ENCODE measurements at places on chromosomes 5 and 9. TPM values are rescaled to one million over a fixed set of nuclear protein-coding genes. Genes with fewer than 3 reads are reported as not detected.

DNA sequence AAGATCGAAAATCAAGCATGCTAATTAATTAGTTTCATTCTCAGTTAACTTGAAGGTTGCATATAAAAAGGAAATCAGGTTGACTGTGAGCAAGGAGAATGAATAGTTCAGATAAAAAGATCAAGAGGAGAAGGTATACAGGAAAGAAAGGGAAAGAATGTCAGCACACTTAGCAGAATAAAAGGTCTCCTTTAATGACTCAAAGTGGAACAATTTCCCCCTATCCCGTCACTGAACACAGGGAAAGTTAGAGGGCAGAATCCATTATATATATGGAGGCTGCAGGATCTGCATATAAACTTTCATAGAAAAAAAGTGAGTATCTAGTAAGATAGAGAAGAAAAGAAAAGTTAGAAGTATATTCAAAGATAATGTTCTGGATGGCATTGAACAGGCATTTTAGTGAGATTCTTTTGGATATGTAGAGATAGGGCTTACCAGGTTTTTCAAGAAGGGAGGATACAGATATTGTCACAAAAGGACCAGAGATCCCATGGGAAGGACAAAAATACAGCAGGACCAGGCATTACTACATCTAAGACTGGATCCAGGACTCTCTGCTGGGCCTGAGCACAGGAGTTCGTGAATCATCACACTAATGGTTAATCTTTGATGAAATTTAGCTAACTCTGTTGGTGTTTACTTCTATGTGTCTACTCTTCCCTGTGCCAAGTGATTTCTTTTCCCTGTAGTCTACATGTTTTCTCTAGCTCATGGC, 988.2 kb upstream of the ARRDC3 start:
- no peak for DNase-seq

DNA sequence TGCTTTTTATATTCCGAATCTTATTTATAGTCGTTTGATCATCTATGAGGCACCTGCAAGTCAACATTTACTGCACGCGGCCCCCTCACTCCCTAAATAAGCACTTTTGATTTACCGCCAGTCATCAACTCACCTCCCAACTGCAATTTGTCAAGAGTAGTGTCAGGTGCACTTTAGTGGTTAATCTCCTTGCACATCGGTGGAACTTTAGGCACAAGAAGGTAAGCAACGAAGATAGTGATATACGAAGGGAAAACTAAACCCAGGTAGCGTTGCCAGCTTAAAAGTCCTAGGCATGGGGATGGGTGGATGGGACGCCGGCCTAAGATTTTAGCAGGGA, 513 bp upstream of the RNF180 start:
- no peak for DNase-seq

DNA sequence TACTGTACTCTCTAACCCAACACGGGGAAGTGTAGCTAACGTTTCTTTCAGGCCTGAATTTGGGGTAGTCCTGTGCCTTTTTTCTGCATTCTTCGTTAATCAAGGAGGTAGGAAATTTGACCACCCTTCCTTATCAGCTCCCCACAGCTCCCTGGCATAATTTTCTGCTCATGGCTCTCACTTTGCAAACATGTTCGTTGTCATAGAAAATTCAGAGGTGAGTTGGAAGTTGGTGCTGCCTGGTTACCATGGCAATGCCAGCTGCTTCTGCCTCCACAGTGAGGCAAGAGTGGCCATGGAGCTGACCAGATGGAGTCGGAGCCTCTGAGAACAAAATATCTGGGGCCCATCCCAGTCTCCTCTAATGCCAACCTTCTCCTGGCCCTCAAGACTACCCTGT, 116.6 kb upstream of the BOD1 start:
- DNase-seq: no peak

DNA sequence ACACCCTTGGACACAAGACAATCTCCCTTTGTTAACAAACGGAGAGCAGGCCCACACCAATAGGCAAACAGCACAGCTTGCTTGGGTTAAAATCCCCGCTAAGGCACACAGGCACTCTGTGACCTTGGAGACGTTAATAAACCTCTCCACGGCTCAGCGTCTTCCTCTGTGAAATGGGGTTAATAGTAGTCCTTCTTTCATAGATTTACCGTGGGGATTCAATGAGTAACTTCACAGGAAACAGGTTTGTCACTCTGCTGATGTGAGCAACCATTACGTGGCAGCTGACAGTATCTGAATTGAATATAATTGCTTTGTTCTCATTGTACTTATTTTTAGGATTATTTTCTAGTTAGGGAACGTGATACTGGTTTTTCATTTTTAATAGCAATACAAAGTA, 65.2 kb upstream of the ADRA1B start:
- no peak for DNase-seq

DNA sequence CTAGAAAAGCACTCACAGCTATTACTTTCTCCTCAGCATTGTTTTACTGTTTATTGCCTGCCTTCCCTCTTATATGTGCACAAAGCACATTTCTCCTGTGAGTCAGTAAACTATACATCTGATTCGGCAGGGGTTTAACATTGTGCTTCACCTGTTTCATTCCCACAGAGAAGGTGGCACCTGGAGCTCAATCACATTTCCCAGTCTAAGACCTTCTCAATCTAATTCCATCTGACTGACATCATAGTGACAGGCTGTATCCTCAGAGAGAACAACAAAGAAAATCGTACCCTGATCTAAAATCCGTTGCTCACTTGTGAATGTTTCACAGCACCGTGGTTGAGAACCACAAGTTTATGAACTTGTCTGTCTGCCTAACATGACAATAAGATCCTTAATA, 92.4 kb upstream of the CAST start:
- no peak for DNase-seq

DNA sequence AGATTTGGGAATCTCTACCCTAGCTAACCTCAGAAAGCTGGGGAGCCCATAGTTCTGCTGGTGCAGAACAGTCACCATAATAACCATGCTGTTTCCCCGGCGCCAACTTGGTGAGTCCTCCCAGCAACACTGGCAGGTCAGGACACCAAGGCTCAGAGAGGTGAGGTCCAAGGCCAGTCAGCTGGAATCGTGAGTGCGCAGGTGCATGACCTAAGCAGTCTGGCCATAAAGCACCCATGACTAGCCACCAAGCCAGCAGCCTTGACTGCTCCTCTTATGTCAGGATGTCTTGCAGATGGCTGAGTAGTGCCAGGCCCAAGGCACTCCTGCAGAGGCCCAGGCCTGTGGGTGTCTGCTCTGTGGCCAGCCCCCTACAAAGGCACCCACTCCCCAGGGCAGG, 2.6 kb downstream of the RNF44 start:
- DNase-seq: no peak

- no peak for DNase-seq
Measured at GRCh38 chr5:137856201-137856600, 11.5 kb upstream of the MYOT start.

GRCh38 chr5:36655161-36655560, 48.8 kb downstream of the SLC1A3 start:
- DNase-seq: no peak

DNA sequence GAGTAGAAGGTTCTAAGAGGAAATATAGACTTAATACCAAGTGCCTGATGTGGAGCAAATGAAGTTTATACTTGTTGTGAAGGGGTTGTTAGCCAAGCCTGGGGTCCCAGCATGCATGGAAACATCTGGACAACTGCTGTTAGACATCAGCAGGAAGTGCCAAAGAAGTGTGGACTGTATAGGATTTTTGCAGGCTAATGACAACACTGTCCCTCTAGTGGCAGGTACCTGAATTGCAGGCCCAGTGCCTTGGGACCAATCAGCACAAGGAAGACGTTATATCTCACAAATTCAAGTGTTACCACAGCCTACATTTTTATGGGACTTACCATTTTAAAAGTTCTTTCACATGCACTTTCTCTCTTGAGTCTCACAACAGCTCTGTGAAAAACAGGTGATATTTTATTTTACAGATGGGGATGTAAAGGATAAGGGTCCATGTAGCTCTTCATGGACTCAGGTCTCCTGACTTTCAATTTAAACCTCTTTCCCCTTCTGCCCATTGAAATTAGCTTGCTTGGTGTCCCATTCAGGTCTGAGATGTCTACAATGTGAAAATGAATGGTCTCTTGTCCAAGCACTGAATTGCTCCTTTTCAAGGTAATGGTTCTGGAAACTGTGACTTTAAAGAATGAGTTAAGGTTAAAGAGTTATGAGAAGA, 89.0 kb upstream of the MAP1B start:
- DNase-seq: peak; percentile 64

DNA sequence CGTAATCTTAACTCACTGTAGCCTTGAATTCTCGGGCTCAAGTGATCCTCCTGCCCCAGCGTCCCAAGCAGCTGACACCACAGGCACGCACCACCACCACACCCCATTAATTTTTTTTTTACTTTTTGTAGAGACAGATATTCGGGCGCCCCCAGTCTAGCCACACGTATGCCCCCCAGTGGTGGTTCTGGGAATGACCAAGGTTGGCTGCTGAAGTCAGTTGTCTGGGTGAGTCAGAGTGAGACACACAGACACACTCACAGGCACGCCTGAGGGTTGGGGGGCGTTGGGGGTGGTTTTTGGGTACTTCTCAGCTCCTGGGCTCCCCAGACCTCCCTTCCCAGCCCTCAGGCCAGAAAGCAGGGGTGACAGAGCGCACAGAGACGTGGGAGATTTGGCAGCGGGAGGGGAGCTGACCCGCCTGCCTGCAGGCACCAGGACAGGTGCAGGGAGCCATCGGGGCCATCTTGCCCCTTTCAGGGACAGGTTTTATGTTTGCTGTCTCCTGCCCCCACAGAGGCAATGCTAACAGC, 4.2 kb upstream of the ENTPD8 start:
- peak; percentile 78 for DNase-seq

- DNase-seq: no peak
Measured at GRCh38 chr5:6707852-6708251, 5.4 kb upstream of the TENT4A start.

DNA sequence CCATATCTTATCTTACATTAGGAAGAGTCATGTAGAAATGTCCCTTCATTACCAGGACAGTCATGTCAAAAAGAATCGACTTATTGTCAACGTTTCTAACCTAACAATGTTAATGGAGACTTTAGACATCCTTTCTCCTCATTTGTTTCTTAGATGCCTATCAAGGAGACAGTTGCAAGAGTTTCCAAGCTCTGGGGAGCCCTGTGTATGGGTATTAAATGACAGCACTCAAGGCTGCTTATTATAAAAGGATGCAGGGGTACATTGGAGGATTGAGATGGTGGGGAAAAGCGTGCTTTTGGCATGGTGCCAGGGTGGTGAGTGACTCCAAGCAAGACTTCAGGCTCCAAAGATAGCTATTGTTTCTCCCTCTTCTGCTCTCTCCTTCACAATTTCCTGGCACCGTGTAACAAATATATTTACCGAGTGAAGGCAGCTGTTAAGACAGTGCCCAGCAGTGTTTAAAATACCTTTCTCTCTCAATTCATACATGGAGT, 461.3 kb upstream of the CLINT1 start:
- DNase-seq: no peak

GRCh38 chr9:131755541-131756198, 15.8 kb upstream of the RAPGEF1 start:
- DNase-seq: peak; percentile 83

GRCh38 chr5:150271296-150271692, 18.3 kb downstream of the CAMK2A start:
- no peak for DNase-seq

- DNase-seq: no peak
Measured at GRCh38 chr9:116160676-116161571, 7.3 kb downstream of the PAPPA start.

DNA sequence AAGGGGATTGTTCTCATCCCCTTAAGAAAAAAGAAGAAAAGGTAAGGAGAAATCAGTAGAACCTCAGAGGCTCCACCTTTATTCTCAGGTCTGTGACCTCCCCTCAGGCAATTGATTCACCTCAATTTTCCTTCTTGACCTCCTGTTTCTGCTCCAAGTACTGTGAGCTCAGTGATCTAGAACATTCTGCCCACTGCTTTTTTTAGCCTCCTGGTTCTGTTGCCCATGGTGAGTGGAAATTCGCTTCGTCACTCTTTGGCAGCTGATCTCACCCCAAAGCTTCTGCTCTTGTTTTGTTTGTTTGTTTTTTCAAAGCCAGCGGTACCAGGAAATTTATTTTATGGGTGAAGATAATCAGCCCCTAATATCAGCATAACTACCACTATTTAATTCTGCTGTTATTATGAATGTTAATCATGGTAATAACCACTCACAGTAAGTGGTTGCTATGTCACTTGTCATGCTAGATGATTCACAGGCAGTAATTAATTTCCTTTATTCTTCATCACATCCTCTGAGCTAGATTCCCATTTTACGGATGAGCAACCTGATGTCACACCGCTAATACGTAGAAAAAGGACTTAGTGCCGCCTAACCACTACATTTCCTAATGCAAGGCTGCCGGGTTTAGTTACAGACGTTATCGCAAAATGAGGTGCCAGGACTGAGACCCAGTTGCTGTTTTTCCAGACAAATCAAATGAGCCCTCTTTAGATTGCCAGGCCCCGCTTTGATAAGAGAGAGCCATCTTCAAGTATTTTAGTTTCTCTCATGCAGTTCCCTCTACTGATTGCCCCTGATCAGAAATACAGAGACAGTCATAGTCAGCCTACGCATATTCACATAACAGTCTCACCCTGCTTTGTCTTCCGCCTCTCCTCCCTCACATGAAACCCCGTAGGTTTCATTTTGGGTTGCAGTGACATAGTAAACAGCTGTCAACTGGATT, 78.2 kb downstream of the CYFIP2 start:
- no peak for DNase-seq

DNA sequence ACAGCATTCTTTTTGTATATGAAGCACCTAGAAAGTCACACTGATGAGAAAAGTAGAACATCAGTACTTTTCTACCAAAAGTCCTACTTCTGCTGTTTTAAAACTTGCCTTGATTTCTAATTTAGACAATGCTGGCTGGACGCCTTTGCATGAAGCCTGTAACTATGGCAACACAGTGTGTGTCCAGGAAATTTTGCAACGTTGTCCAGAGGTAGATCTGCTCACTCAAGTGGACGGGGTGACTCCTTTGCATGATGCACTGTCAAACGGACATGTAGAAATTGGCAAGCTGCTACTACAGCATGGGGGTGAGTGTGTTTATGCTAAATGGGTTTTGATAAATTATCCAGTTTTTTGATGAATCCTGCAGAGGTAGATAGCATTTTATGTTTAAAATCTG, 73.5 kb downstream of the SLF1 start:
- peak; percentile 42 for DNase-seq

- DNase-seq: no peak
Measured at GRCh38 chr9:7828334-7828733, 28.8 kb upstream of the DMAC1 start.

DNA sequence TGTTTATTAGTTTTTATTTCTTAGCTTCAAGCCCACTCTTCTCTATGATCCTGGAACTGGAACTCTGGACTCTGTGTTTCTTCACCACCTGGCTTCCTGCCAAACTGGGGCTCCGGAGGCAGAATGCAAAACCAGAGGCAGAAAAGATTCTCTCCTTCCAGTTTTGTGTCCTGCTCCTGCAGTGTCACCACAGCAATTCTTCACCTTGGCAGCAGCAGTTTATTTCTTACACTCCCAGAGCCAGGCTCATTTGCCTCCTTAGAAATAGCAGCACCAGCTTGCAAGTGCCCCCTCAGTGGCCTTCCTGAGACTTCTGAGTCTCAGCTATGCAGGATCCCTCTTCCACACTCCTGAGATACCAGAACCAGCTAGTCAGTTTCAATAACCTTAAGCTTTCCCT, 26.7 kb upstream of the CAMK4 start:
- no peak for DNase-seq

Gene ZDHHC21
- 25.9 TPM for total RNA-seq

Gene PAPPA
- total RNA-seq: 0.13 TPM

Gene DMRT2
- total RNA-seq: not detected

Gene SVEP1
- 0.29 TPM for total RNA-seq

Gene HINT1
- total RNA-seq: 221 TPM

Gene FUT7
- total RNA-seq: not detected

Gene DAPK1
- 119 TPM for total RNA-seq

Gene P4HA2
- total RNA-seq: 37.6 TPM
